ENCODE measurements at places on chromosomes 3 and 15.

GRCh38 chr3:134340362-134340981 is 33.8 kb downstream of the AMOTL2 start:
- DNase-seq = no peak

DNA sequence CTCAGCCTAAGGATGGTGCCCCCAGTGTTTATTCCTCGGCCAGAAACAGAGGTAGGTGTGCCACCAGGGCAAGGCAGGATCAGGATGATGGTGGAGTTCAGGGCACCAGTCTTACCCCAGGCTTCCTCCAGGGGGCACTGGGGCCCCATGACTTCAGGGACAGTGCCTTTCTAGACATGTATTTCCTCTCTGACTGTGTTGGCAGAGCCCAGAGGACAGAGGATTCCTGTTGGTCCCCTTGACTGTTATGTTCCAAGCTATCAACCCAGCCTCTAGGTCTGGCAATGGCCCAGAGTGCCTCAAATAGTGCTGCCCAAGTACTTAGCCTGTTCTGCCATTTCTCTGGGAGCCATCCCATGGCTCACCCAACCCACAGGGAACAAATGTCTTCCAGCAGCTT is 2.8 kb downstream of the HEMK1 start:
- peak; percentile 23 for DNase-seq

DNA sequence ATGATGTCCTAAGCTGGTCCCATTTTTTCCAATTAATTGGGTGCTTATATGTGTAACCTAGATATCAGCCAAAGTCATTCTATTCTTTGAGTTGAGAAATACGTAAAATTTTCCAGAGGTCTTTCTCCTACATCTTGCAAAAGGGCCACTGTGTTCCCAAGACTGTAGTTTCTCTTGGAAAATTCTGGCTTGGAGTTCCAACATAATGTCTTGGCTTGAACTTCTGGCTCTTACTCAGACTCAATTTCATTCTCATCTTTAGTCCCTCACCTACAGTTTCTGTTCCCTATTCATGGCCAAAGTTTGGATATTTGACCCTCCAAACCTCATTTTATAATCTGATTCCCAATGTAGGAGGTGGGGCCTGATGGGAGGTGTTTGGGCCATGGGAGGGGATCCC is 201.4 kb upstream of the ARHGEF26 start:
- DNase-seq = no peak

- DNase-seq = no peak
Measured at GRCh38 chr3:119220198-119220597, 20.5 kb downstream of the B4GALT4 start.

- DNase-seq = no peak
Measured at GRCh38 chr15:96586901-96587300, 256.4 kb downstream of the NR2F2 start.

DNA sequence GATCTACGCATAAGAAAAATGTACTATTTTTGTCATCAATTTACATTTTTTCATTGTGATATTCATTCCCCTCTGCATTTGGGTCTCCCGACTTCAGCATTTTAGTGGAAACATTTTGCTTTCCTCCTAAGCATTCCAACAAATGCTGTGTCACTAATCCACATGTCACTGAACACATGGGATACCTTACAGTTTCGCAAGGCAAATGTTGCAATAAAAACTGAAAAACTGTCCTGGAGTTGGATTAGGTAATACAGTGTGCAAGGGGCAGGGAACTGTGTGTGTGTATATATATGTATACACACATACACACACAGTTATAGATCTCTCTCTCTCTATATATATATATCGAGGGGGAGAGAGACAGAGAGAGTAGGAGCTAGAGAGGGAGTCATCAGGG is 632.2 kb downstream of the MAGI1 start:
- DNase-seq = no peak

DNA sequence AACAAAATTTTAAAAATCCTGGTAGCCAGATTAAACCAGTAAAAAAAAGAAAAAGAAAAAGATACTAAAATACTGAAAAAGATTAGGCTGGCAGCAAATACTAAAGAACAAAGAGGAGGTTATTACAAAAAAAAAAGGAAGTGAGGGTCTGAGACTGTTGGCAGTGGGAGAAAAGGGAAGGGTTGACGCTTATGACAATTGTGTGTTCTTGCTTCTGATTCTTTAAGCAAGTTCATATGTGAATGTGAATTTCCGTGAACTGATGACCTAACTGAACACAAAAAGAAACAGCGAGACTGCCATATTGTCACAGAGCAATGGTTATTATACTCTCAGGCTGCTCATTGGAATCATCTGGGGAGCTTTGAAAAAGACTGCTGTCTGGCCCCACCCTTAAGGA is 56.5 kb downstream of the ATP13A4 start:
- DNase-seq = no peak

DNA sequence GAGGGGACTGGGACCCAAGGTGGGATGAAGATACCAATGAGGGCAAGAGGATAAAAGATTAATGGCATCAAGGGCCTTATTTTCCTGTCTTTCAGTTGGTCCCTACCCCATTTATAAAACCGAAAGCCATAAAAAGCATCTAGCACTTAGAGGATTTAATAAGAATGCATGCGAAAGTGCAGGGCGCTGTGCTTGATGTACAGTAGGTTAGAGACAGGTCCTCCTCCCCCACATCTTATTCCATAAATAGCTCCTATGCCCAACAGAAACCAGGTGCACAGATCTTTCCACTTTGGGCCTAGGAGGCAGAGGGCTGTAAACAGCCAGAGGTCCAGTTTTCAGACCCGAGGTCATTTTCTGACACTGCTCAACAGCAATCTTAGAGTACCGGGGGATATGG is 1.2 kb downstream of the LPCAT4 start:
- DNase-seq = no peak
